AG08395 (cell line): ENCODE measurements at places on chromosomes 16 and 17.

DNA sequence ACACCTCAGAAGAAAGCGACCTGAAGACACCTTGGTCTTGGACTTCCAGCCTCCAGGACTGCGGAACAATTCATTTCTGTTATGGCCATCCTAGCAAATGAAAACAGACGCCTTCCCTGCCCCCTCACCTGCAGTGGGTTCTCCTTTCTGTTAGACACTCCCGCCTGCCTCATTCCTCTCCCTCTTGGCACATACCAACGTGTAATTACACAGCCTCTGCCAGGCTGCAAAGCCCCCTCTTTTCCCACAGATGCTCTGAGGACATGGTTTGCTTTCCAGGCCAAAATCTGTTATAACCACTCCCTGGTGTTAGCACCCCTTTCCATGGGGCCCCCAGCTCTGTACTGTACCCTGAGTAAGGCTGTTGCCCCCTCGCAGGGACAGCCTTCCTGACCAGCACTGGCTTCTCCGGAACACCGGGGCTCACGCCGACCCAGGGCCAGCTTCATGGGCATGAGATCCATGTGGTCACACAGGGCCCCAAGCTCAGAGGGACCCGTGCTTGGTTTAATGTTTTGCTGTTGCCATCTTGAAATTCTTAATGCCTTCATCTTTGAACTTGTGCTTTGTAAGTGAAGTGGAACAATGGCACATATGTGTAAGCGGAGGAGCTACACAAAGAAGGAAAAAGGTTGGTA, 64.1 kb downstream of the SDK2 start:
- DNase-seq, result no peak

DNA sequence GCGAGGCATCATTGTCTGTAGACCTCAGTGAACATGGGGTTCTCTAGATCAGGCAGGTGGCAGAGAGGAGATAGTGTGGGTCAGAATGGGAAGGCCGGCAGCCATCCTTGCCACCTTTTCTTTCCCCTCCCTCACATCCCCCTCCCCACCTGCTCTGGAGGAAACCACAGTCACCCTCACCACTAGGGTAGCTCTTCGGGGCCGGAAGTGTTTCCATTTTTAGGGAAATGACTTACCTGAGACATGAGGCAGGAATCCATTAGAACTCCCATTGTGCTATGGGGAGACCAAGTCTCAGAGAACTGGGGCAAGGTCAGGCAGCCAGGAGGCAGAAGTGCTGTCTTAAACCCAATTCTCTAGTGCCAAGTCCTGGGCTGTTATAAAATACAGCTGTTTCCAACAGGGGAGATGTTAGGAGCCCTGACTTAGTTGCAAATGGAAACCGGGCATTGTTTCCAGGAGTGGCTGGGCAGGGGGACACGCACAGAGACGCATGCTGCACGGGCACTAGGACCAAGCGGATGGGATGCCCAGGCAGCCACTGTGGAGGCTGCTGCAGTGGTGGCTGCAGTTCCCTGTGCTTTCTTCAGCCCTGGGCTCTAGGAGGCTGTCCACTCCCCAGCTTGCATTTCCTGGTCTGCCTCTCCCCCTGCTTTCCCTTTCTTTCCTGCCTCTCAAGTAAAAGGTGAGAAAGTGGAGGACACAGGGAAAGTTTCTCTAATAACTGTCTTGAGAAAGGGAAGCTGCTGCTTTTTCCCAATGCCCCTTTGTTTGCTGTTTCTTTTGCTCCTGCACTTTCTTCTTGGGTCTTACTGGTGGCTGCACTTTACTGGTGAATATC, 2.8 kb downstream of the HAS3 start:
- no peak for DNase-seq

DNA sequence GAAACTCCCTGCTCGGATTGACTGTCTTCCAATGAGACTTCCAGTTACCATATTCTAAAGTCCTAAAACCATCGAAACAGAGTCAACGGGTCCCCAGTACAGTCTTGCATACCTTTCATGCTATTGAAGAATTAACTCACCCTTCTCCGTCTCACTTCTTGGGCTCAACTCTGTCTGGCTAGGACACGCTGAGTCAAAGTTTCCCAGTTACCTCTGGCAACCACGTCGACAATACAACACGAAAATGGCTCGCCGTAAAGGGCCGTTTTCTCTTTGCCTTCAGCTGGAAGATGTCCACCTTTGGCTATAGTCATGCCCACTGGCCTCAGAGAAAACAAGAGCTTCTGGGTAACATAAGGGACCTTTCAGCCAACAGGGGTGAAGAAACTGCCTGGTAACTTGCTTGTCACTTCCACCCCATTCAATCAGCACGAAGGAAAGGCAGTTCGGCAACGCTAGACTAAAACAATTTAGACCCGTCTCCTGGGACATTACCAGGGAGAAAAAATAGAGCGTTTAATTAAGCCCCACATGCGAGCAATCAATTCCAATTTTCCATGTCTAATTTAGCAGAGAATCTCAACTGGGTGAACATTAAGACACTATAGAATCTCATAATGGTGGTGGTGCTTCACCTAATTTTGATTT, 21.5 kb downstream of the KCNG4 start:
- no peak for DNase-seq

GRCh38 chr17:66822009-66822408, 12.9 kb upstream of the CACNG5 start:
- no peak for DNase-seq

DNA sequence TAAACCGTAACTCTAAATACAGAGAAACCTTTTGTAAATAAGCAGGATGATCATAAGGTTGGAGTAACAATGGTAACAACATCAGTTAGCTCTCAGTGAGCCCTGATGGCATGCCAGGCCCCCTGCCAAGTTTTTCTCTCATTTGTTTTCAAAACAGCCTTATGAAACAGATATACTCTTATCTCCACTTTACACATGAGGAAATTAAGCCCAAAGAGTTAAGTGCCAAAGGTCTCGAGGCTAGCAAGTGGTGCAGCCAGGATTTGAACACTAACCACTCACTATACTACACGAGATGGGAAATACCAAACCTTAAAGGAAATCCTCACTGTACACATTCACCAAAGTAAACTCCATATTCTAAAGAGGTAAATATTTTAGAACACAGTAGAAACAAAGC, 15.0 kb downstream of the USP31 start:
- no peak for DNase-seq

- no peak for DNase-seq
These were observed 347.6 kb downstream of the WWOX start for GRCh38 chr16:78446992-78447563.

- no peak for DNase-seq
These were observed 358.2 kb downstream of the HAPSTR1 start for GRCh38 chr16:9449597-9449996.

GRCh38 chr16:87554754-87555427, 47.4 kb upstream of the JPH3 start:
- DNase-seq, result no peak

- DNase-seq, result no peak
These were observed 2.8 kb downstream of the MYH11 start for GRCh38 chr16:15854061-15854460.

- no peak for DNase-seq
These were observed 247.8 kb downstream of the XYLT1 start for GRCh38 chr16:17222871-17223401.

DNA sequence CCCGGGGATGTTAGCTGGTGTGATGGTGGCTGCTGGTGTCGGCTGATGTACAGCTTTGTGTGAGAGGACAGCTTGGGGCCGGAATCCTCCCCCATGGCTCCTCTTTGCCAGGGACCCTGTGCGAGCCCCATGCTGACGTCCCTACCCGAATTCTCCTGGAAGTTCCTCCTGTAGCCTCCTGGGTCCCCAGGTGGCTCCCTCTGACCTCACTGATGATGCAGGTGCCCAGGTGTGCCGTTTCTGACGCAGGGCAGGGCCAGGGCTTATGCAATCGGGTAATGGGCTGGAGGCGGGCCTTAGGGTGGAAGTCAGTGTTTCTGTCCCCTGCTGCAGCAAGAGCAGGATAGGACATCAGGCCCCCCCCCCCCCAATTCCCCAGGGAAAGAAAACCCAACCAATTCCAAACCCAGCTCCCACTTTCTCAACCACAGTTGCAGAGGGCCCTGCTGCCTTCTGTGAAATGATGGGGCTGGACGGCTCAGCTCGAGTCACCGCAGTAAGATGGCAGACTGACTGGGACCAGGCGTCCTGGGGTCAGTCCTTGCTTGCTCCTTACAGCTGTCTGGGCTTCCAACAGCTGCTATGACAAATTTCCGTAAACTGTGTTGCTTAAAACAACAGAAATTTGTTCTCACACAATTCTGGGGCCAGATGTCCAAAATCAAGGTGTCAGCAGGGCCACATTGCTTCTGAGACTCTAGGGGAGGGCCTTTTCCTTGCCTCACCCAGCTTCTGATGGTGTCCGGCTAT, 139.0 kb upstream of the PLCG2 start:
- DNase-seq, result no peak

DNA sequence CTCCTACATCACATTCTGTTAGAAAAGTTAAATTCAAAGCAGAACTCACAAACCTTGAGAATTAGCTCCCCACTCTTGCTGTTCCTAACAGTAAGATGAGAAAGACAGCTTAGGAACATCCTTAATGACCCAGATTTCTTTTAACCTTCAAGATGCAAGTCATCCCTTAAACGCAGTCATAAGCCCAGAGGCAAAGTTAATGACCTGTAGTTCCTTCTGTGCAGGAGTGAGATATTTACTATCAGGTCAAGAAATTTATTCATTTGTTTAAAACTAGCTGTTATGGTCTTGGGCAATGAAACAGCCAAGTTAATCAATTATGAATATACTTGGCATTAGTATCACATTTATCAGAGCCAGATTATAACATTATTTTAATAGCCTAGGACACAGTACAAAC, 37.1 kb downstream of the NXPH3 start:
- no peak for DNase-seq

DNA sequence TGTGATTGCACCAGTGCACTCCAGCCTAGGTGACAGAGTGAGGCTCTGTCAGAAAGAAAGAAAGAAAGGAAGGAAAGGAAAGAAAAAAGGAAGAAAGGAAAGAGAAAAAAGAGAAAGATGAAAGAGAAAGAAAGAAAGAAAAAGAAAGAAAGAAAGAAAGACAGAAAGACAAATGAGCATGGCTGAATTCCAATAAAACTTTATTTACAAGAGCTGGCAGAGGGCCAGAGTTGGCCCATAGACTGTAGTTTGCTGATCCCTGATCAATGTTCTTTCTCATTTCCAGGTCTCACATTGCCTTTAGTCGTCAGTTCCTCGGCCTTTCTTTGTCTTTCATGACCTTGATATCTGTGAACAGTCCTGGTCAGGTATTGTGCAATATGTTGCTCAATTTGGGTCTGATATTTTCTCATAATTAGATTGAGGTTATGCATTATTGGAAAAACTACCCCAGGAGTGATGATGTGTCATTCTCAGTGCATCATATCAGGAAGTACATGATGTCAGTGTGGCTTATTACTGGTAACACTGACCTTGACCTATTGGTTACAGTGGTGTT, 68.5 kb upstream of the MED9 start:
- no peak for DNase-seq

- DNase-seq, result peak; percentile 37
These were observed 619.9 kb upstream of the SOX9 start for GRCh38 chr17:71500761-71501555.

GRCh38 chr16:4706871-4707270, 13.5 kb downstream of the NUDT16L1 start:
- DNase-seq, result no peak

- DNase-seq, result no peak
These were observed 61.3 kb upstream of the BRD7 start for GRCh38 chr16:50430076-50430475.

GRCh38 chr17:2709183-2709661, 2.3 kb downstream of the CLUH start:
- DNase-seq, result no peak

- peak; percentile 79 for DNase-seq
These were observed 14.5 kb upstream of the GPRC5C start for GRCh38 chr17:74417178-74418045.

DNA sequence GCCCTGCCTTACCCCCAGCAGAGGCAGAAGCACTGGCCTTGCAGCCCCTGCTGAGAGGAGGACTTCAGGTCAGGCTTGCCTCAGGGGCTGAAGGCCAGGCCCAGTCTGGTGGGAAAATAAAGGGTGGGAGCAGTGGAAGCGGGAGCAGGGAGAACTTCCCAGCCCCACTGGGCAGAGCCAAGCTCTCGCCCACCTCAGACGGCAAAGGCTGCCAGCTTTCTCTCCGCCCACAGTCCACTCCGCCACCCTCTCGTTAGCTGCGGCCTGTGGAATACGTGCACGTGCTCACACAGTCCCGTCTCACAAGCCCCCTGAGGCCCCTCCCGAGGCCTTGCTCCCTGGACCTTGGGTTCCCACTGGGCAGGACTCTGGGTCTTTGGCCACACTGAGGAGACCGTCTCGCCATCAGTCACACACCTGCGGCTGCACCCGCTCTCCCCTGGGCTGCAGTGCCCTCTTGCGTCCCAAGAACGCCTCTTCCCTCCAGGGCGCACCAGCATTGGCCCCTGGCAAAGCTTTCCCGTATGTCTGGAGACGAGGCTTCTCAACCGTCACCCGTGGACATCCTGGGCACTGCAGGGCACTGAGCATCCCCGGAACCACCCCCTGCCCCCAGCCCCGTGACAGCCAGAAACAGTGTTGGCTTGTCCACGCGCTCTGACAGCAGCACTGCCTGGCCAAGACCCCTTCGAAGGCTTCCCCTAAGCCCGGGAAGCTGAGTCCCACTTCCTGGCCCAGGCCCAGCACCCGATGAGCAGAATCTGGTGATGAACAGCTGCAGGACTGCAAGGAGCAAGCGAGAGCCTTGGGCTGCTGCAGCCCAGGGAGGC, 8.3 kb downstream of the MRPL28 start:
- DNase-seq, result peak; percentile 84

- no peak for DNase-seq
These were observed 1.3 kb upstream of the PDK2 start for GRCh38 chr17:50093807-50094206.

DNA sequence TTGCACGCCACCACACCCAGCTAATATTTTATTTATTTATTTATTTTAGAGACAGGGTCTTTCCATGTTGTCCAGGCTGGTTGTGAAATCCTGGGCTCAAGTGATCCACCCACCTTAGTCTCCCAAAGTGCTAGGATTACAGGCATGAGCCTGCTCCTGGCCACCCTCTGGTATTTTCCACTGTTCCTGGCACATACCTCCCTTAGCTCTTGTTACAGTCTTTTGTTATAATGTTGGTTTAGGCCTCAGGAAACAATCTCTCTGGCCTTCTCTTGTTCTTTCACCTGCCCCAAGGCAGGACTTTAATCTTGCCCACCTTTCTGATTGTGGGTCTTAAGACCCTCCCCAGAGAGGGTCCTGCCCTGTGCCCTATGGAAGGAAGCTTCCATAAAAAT, 3.6 kb upstream of the CYTH1 start:
- no peak for DNase-seq

- no peak for DNase-seq
These were observed 19.9 kb downstream of the DHRS7C start for GRCh38 chr17:9771465-9771864.

GRCh38 chr17:45339646-45340605, 23.1 kb upstream of the MAP3K14 start:
- no peak for DNase-seq

- DNase-seq, result no peak
These were observed 167.4 kb upstream of the CACNG5 start for GRCh38 chr17:66667491-66668030.

- DNase-seq, result no peak
These were observed 14.8 kb upstream of the MTMR4 start for GRCh38 chr17:58529275-58529674.
